ENCODE measurements at places on chromosomes 3 and 15.

DNA sequence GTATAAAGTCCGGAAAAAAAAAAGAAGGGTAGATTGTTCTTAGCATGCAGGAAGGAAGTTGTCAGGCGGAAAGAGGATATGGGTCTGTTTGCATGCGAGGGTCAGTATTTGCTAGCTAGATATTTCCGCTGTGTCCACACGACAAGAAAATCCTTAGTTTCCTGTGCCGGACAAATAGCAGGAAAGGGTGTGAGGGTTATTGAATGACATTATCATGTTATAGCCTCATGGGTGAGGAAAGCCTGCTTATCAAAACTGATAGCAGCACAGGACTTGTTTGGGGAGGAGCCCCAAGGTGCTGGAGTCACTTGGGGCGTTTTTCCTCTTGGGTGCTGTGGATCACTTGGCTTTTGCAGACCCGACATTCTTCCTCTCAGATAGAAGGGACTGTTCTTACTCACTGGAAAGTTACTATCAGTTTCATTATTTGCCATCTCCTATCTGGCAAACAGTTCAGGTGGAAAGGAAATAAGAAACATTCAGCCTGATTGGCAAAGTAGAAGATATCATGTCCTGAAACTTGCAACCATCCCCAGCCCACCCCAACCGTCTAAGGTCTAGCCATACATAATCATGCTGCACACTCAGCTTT lies 127.2 kb upstream of the DPH6 start:
- no peak for DNase-seq

- DNase-seq: no peak
Measured at GRCh38 chr15:72540606-72541237, 66.6 kb downstream of the ARIH1 start.

GRCh38 chr3:158520433-158520832 lies 50.6 kb upstream of the MLF1 start:
- no peak for DNase-seq

- no peak for DNase-seq
Measured at GRCh38 chr3:169623971-169624370, 39.5 kb downstream of the MECOM start.

- no peak for DNase-seq
Measured at GRCh38 chr3:170863816-170864215, 6.2 kb downstream of the RPL22L1 start.

GRCh38 chr15:67024998-67025368 lies 40.4 kb upstream of the SMAD3 start:
- no peak for DNase-seq

GRCh38 chr15:56883088-56883487 lies 35.4 kb upstream of the TCF12 start:
- no peak for DNase-seq

- no peak for DNase-seq
Measured at GRCh38 chr15:85625856-85626255, 168.9 kb downstream of the KLHL25 start.

DNA sequence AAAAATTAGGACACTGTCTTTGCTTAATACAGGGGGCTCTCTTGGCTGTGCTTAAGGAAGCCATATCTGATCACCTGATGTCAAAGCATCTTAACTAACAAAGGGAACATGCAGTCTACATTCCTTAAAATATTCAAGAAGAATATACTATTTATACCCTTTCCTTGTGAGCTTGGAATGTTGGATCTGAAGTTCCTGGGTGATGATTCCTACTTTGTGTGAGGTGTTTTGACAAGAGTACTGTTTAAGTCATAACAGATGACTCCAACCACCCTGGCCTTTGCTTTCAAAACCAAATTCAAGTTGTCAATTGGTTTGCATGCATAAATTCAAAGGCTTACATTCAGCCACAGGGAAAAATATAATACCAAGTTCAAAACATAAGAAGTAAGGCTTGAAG lies 862.7 kb upstream of the SEMA6D start:
- DNase-seq: no peak

DNA sequence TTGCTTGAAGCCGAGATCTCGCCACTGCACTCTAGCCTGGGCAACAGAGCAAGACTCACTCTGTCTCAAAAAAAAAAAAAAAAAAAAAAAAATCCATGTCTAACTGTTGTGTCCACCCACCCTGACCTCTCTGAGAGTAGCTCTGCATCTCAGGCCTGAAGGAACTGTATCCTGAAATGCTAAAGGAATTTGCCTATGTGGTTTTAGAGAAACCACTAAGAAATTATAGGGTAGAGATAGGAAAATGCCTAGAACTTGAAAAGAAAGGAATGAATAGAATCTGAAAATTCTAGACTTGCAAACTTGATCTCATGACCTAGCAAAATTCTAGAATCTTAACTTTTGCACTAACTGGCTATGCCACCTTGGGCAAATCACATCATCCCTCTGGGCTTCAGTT lies 217.5 kb upstream of the ROPN1 start:
- DNase-seq: no peak

DNA sequence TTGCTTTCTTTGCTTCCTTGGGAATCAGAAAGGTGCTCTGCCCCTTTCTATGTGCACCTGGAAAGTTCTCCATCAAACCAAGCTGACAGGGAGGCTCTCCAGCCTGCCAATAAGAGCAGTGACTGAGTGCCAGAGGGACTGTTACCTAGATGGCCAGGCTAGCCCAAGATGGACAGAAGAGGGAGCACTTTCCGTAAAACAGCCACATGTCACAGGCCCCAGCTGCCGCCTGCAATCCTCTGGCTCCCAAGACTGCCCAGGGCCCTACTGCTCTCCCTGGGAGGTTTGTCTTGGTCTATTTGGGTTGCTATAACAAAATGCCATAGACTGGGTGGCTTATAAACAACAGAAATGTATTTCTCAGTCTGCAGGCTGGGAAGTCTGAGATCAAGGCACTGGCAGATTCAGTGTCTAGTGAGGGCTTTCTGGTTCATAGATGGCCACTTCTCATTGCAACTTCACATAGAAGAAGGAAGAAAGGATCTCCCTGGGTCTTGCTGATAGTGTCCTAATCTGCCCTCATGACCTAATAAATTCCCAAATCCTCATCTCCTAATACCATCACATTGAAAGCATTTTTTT lies 72.3 kb downstream of the TAMM41 start:
- DNase-seq: no peak

- no peak for DNase-seq
Measured at GRCh38 chr3:111594781-111595180, 365 bp downstream of the ZBED2 start.

DNA sequence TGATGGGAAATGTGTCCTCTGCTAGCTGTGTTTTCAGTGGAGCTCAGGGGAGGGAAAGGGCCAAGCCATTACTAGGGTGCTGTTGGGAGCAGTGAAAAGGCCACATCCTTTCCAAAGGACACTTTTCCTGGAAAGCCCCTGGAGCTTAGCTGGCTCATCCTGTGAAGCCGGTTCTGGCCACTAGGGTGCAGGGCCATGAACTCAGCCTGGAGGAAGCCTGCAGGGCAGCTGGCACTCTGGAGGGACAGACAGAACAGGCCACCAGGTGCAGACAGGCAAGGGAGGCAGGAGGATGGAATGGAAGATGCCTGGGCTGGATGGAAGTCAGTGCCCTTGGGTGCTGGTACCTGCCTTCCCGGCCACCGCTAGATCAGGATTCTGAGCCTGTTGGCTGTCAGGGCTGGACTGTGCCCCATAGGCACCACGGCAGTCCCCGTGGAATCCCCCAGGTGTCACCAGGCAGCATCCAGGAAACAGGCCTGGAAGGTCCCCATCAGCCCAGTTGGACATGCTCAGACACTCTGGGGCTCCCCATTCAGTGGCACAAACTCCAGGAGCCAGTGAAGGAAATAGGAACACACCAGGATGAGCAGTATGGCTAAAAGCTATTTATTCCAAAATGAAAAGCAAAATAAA lies 76.2 kb upstream of the C2CD4B start:
- no peak for DNase-seq

- no peak for DNase-seq
Measured at GRCh38 chr3:81962396-81962795, 201.0 kb upstream of the GBE1 start.

DNA sequence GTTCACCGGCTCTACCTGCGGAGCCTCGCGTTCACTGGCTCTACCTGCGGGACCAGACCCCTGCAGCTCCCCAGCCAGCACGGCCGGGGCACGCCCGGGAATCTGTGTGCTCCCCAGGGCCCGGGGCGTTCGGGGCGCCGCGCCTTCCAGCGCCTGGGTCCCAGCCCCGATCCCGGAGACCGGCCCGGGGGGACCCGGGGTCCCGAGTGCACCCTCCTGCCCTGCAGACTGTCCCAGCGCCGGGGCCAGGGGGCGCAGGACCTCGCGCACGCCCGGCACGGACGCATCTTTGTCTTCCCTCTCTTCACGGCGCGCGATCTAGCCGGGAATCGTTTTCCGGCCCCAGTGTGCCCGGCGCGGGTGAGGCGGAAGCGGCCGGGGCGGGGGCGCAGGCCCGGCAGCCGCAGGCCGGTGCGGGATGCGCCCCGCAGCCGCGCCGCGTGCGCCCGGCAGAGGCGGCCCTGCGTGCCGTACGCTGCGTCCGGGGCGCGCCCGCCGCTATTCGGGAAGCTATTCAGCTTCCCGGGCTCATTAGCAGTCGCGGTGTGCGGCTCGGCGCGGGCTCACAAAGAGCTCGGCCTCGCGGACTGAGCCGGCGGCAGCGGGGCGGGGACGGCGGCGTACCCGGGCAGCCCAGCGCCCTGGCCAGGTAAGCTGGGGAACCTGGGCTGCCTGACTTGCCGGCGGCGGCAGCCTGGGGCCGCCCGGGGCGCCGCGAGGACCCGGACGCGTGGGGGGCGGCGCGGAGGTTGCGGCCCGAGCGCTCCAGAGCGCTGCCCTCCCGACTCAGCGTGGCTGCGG lies at the start of gene APBA2:
Gene APBA2 (plus strand): TSS at position 345 of the 801 bp plus-strand sequence. CDS start 167,911 bp downstream, outside the sequence.
- DNase-seq: no peak

DNA sequence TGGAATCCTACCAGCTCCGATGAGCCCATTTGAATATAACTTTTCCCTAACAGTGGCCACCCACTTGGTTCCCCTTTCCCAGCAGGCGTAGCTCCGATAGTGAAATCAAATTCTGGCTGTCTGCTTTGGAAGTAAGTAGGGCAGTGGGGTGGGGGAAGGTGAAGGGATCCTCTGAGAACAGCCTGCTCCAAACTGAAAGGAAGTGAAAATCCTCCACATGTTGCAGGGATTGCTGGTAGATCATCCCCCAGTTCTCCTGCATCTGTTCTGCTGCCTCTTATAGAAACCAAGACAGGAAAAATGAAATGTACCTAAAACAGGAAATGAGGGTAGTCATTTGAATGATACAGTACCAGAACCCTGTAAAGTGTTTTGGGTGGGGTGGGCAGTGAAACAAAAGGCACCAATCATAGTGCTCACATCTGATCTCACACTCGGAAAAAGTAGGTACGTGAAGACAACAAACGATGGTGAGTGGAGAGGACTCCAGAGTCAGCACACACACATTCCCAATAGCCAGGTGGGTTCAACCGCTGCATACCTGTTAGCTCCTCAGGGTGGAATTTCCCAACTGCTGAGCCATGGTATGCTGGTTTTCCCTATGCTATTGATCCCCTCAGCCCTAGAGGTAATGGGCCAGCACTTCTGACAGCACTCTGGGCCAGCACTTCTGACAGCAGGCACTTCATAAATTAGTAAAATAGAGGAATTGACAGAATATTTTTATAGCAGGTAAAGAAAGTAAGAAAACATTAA lies 304.9 kb upstream of the ADAMTS9 start:
- no peak for DNase-seq

DNA sequence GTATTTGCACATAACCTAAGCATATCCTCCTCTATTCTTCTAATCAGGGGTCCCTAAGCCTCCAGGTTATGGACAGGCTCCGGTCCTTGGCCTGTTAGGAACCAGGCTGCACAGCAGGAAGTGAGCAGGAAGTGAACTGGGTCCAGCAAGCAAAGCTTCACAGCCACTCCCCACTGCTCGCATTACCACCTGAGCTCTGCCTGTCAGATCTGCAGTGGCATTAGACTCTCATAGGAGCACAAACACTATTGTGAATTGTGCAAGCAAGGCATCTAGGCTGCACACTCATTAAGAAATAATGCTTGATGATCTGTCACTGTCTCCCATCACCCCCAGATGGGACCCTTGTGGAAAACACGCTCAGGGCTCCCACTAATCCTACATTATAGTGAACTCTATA lies 9.8 kb downstream of the MSL2 start:
- no peak for DNase-seq

GRCh38 chr3:29186131-29186599 lies 94.7 kb upstream of the RBMS3 start:
- no peak for DNase-seq

- no peak for DNase-seq
Measured at GRCh38 chr15:98035134-98035533, 74.6 kb downstream of the ARRDC4 start.

GRCh38 chr3:127747751-127748521 lies 74.4 kb downstream of the MGLL start:
- DNase-seq: no peak

DNA sequence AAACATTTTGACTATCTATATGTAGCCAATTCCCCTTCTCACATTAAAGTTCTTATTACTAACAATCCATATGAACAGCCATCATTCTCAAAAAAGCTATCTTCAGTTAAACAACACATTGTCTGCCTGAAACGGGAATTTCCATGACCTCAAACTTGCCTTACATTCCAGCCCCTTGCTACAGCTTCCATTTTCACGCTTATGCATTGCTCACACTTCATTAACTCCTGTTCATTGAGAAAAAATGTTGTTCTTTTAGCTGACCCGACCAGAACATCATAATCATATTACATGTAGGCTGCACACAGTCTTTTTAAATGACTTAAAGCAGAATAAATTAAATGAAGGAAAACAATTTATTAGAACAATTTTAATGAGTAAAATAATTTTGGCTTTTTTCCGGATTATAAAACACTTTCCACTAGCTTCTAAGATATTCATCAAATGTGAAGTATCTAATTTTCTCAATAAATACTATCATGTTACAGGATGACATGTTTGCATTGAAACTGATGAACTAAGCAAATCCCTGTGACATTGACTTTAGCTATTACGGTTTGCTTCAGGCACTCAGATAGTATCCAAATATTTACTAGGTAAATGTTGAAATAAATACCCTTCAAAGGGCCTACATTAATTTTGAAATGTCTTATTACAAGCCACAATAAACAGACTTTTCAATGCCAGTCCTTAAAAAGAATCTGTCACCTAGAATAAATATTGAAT lies 49.9 kb downstream of the P3H2 start:
- DNase-seq: no peak

DNA sequence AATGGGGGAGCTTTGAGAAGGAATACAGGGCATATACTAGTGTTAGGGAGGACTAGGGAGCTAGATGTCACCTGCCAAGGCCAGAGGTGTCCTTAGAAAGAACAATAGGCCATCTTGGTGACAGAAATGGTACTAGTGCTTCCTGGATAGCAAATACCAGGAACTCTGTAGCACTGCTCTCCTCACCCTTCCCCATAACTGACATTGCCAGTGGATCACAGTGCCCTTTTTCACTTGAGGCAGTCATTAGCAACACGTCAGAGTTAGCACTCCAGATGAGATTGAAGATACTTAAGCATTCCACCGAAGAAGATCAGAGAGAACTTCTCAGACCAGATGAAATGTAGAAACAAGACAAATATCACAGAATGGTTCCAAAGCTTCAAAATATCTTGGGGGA lies 103.1 kb upstream of the PDZRN3 start:
- no peak for DNase-seq

- no peak for DNase-seq
Measured at GRCh38 chr15:63418811-63419210, 37.2 kb upstream of the CA12 start.

GRCh38 chr3:8966150-8966819 lies 3.0 kb upstream of the RAD18 start:
- DNase-seq: no peak
